ENCODE measurements at places on chromosomes 1 and 21.

DNA sequence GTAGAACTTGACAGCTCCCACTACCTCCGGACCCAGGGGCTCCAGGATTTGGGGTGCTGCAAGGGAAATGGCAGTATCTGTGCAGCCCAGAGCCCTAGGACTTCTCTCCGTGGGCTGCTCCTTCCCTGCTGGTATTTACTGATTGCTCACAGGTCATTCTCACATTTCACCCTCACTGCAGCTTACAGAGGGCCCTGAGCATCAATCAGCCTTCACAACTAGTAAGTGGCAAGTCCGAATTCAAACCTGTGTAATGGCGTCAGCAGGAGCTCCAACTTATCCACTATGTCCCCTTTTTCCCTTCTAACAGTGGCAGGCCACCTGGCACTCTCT is 32.4 kb downstream of the PIK3C2B start:
- no peak for DNase-seq

- no peak for DNase-seq
Observed at GRCh38 chr1:18936814-18937481, 19.5 kb downstream of the IFFO2 start.

DNA sequence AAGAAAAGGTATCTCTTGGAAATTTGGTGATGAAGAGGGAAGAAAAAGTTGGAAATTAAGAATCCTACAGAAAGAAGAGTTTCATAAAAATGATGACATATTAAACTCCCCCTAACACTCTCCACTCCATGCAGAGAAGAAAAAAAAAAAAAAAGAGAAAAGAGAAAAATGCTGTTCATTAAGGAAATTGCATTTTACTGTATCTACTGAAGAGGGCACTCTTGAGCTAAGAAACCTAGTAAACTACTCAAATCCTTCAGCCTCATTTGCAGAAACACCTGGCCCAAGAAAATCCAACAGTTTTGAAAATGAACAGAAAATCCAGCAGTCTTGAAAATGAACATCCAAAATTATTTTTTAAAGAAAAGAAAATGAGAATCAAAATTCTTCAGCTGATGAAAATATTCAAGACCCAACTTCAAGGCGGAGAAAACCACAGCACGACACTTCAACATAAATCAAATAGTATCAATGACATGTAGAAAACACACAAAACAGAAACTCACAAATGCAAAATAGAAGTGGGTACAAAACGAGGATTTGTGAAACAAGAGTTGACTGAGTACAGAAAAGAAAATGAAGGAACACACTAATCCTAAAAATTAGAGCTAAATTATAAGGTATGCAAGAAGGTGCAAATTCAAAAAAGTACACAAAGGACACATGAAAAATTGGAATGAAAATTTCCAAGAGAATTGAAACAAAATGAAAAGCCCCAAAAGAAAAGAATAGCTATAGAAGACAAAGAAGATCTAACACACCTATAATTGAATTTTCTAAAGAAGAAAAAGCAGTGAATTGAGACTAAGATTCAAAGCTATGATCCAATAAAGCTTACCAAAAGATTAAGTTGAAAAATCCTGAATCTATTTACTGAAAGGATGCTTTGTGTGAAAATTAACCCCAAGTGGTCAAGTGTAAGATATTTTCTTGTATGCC is 73.2 kb upstream of the DNAJC6 start:
- DNase-seq, result no peak

- no peak for DNase-seq
Observed at GRCh38 chr1:155073377-155074242, 5.0 kb upstream of the EFNA3 start.

DNA sequence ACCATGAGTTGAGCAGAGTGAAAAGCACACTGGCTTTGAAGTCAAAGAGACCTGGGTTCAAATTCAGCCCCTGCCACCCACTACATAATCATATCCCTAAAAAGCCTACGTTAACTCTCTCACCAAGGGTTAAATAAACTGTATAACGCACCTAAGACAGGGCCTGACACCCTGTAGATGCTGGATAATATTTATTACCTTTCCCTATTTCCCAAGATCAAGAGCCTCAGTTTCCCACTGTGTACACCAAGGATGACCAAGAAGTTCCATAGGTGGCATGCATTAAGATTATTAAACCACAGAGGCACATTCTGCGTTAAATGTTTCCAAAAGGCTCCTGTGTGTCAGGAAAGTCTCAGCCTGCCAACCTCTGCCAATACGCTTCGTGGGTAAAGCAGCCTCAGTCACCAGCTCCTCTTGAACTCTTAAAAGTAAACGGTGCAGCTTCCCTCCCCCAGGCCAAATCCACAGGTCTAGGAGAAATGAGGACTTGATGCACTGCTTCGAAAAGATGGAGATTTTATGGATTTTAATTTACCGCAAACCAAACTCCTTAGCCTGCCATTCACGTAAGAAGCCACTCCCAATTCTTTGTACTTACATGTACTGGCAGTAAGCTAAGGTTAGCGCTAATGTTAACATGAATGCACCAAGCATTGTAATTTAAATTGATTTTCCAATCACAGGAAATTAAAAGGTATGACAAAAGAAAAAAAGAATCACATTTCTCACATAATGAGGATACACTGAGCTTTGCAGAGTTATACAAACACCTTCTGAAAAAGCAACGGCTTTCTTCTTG is 2.6 kb downstream of the USP24 start:
- DNase-seq, result no peak

- DNase-seq, result no peak
Observed at GRCh38 chr21:43189936-43190335, 21.1 kb downstream of the CRYAA start.

- DNase-seq, result no peak
Observed at GRCh38 chr1:223234534-223234933, 91.5 kb upstream of the TLR5 start.

- no peak for DNase-seq
Observed at GRCh38 chr1:43706598-43707189, 642 bp upstream of the ST3GAL3 start.

DNA sequence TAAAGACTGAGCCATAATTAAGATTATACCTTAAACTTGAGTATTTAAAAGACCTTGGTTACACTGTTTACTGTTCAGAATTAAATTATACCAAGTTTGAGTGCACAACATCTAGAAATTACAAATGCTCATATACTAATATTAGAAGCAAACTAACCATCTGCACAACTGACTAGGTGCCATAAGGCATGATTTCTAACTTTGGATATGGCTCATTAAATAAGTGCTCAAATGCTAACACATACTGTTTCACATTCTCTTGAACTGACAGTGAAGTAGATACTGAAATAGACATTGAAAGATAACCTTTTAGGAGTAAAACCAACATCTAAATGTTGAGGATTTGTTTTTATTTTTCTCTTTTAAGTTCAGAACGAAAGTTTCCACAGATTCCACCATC is 74.1 kb downstream of the PRKAA2 start:
- no peak for DNase-seq

- DNase-seq, result no peak
Observed at GRCh38 chr1:13751458-13751871, 51.5 kb downstream of the PRDM2 start.
